Glomerular endothelial cell (primary cell): ENCODE measurements at places on chromosomes 11 and 22. TPM values are rescaled to one million over a fixed set of nuclear protein-coding genes. Genes with fewer than 3 reads are reported as not detected.

GRCh38 chr11:57417056-57417455, 9.9 kb downstream of the SLC43A3 start:
- no peak for DNase-seq

- no peak for DNase-seq
Measured at GRCh38 chr22:43980579-43980978, 25.3 kb downstream of the SAMM50 start.

DNA sequence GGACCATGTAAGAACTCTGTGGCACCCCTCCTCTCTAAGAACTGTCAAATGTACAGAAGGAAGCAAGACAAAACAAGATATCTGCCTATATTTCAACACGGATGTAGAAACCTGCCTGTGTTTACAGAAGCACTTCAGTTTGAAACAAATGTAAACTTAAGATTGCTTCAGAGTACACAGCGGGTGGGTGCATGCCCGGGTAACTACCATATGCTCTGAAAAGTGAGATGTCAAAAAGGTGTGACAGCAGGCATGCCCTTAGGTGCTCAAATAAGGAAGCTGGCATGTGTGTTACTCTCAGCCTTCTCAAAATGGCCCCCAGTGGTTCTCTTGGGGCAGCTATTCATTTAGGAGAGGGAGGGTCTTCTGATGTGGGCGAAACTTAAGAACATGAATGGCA, 5.2 kb downstream of the ACP2 start:
- DNase-seq = no peak

GRCh38 chr11:120746836-120747609, 235.5 kb downstream of the GRIK4 start:
- DNase-seq = no peak

HARBI1 gene
- total RNA-seq = 3.6 and 5.0 TPM in 2 replicates
